ENCODE measurements at places on chromosomes 3 and 15. TPM values are rescaled to one million over a fixed set of nuclear protein-coding genes. Genes with fewer than 3 reads are reported as not detected.

DNA sequence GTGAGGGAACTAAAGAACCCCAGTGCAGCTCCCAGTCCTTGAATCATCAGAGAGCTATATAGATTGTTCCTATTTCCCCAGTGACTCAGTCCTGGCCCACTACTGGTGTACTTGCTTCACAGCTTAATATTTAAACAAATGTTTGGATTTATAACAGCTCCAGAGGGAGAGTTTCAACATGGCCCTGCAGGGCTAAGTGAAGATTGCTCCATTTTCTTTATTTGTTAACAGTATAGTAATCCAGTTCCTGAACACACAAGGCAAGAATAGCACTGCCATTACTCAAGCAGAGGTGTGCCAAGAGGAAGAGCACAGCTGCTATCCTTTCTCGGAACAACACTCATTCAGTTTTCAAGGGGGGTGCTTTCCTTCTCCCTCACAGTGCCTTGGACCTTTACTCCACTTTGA is 6.5 kb downstream of the SQOR start:
- peaks cover 17% of the 10 kb centered on the region for H3K36me3 ChIP-seq
- H3K27ac ChIP-seq = no peak overlapping the region
- H3K4me1 ChIP-seq = peaks cover 86% of the 10 kb centered on the region
- peak; percentile 13 for DNase-seq

DNA sequence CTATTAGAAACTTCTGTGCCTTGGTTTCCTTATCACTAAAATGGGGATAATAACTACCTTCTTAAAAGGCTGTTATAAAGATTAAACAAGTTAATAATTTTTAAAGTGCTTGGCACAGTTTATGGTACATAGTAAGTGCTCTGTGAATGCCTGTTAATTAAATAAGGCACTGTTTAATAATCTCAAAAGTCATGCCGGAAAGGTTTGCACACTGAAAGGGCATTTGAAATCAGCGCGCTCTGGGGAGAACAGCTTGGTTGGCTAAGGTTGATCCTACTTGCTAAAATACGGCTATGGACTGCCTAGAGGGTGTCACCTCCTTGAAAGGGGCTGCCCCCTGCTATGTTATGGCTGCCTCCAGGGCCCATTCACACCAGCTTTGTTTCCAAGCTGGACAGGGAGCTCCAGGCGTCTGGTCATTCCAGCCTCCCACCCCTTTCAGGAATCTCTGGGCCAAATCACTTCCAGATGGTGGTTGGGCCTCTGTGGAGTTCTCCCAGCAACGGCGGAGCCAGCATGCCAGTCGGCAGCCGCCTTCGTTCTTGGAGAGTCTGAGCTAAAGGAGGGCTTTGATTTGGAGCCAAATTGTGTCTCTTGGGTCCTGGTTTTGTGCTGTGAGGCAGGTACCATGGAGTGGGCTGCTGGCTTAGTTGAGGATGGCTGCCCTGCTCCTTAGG is 5.9 kb downstream of the FLNB start:
- H3K27ac ChIP-seq = no peak overlapping the region
- peaks cover 53% of the 10 kb centered on the region for H3K4me1 ChIP-seq
- no peak overlapping the region for H3K4me3 ChIP-seq
- no peaks in the 10 kb centered on the region for H3K36me3 ChIP-seq
- no peak for DNase-seq

BNC1 gene
- not detected for total RNA-seq

AADACL2 gene
- total RNA-seq = not detected
